ENCODE measurements at places on chromosomes 2 and 18.

- no peak for DNase-seq
These were observed 102.1 kb upstream of the CDCA7 start for GRCh38 chr2:173252581-173252980.

GRCh38 chr18:77077401-77077800 is 55.2 kb downstream of the MBP start:
- DNase-seq = no peak

- DNase-seq = no peak
These were observed 63.7 kb upstream of the CYRIA start for GRCh38 chr2:16729335-16729734.

- peak; percentile 80 for DNase-seq
These were observed at the start of gene PDE11A for GRCh38 chr2:178072383-178073301. PDE11A (minus strand) TSS chr2:178072777; CDS start chr2:178072437, 340 bp downstream.

- no peak for DNase-seq
These were observed 197.2 kb downstream of the HDAC4 start for GRCh38 chr2:239203443-239204135.

DNA sequence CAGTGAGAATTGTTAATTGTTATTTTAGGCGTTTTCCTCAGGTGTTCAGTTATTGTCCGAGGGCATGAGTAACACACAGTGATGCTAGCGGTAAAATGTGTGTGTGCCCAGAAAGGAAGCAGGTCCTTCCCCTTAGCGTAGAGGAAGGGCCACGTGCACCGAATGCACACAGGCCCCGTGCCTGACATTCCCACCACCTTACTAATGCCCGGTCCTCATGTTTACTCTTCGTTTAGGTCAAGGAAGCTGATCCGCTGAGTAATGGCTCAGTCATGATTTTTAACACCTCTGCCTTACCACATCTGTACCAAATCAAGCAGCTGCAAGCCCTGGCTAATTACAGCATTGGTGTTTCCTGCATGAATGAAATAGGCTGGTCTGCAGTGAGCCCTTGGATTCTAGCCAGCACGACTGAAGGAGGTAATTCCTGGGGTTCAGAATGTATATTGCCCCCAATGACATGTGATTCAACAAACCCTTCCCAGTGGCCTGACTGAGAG is 76.7 kb downstream of the MERTK start:
- peak; percentile 63 for DNase-seq
